ENCODE measurements at places on chromosomes 16 and 17.

DNA sequence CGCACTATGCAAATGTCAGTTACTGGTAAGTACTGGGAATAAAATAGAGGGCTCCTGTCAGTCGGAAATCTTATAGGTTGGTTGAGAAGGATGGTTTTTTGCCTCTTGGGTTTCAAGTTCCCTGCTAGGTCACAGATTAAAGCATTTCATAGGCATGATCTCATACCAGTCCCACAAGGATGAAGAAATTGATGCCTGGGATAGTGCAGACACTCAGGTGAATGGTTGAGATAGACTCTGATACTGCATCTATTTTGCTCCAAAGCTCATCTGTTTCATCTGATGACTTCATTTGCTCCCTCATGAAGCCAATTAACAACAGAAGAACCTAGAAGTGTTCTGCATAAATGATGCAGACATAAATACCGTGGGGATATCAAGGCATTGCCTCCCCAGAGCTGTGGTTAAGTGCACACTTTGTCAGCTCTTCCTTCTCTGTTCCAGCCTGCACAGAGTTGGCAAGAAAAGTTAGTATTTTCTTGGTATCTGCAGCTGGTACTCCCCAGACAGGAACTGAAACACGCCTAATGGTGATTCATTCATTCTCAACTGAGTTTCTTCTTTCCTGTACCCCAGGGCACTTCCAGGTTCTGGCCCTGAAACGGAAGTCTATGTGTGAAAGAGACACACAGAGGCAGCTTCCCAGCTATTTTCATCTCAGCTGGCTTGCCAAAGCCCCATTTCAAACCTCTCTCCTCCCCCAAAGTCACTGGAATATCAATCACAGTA, 418.3 kb upstream of the SALL1 start:
- peak; percentile 54 for ATAC-seq

DNA sequence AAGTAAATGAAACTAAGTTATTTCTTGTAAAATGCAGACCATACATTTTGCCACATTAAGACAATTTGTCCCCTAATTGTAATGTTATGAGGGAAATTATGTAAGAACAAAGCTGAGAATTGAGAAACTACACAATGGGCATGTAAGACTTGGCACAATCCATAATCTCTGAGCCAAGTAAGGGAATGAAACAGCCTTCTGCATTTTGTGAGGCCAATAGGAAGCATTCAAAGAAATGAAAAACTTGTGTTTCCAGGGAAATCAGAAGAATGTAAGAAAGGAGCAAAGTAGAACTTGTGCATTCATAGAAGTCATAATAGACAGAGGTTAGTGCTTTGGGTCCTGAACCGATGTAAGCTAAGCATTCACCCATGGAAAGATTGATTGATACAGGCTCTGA, 1.8 kb downstream of the KRTAP9-4 start:
- ATAC-seq = no peak

DNA sequence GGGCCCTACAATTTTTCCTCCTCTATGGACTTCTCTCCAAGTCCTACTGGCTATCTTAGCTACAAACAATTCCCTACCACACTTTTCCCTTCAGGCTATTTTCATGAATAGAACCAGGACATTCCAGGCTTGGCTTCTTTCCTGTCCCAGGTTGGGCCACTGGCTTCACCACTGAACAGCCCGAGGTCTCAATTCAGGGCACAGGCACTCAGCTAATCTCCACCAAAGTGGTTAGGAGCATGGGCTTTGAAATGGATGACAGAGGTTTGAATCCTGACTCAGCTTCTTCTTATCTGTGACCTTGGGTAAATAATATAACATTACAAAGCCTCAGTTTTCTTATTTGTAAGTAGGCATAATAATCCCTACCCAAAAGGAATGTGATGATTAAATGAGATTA, 50.9 kb upstream of the ZNF629 start:
- no peak for ATAC-seq

- no peak for ATAC-seq
These were observed 117.8 kb downstream of the WWOX start for GRCh38 chr16:78217276-78217675.

DNA sequence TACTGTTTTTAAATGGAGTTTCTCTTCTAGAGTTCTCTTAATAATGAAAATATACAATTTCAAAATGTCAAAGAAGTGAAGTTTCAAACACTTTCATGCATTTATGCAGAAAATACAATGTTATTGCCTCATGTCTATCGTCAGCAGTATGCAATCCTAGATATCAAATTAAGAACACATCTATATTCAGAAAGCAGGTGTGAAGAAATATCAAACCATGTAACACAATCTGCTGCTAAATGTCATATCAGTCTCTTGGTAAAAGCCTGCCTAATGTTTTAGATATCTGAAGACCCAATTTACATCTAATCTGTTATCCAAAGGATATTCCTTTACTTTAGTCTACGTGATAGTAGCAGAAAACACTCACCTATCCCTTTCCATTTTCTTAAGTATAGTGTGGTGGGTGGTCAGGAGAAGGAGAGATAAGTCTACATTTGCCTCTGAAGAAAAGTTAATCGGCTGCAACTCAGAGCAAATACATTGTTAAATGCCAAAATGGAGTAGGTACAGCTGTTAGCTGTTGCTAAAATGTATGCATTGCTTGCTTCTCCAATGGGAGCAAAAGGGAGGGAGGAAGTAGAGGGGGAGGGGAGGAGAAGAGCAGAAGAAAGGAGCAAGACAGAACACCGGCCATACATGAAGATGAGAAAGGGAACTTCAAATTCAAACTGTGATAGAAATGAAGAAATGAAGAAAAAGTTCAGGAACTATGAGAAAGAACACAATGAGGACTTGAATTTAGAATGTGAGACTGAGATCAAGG, 64.9 kb downstream of the ITFG1 start:
- ATAC-seq = no peak

DNA sequence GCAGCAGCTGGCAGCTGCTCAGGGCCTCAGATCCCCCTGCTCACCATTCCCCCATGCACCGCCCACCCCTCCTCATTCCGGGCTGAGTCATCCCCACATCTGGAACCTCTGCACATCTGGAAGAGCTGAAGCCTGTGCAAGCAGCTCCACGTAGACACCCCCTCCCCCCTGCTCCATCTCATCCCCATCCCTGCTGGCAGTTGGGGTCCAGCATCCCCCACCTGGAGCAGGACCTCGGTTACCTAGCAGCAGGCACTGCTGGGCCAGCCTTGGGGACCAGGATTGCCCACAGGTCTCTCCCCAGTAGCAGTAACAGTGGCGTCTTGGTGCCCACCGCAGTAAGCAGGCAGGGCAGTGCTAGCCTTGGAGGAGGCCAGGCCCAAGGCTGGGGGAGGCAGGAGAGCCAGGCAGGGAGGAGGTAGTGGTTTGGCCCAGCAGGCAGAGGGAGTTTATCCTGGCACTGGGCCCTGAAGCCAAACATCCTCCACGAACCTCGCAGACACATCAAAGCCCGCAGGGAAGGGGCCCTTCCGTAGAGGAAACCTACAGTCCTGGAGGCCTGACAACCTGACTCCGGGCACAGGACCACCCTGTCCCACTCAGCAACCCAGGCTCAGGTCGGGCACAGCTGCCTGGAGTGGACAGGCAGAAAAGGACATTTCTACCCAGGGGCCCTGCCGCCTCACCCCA, 7.7 kb upstream of the TMEM92 start:
- ATAC-seq = peak; percentile 74

DNA sequence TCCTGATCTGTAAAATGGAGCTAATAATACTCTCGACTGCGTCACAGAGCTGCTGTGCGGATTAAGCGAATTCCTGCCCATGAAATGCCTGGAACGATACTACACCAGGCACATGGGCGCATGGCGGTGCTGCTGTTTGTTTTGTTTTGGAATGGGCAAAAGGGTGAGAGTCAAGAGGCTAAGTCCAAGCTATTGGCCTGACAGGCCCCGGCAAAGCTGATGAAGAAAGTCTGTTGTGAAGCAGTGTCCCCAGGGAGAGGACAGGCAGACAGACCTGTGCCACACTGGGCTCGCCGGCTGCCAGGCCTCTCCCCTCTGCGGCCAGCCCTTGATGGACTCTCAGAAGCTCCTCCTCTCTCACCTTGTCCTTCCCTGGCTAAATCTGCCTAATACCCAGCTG, 31.3 kb upstream of the RASD1 start:
- ATAC-seq = no peak

DNA sequence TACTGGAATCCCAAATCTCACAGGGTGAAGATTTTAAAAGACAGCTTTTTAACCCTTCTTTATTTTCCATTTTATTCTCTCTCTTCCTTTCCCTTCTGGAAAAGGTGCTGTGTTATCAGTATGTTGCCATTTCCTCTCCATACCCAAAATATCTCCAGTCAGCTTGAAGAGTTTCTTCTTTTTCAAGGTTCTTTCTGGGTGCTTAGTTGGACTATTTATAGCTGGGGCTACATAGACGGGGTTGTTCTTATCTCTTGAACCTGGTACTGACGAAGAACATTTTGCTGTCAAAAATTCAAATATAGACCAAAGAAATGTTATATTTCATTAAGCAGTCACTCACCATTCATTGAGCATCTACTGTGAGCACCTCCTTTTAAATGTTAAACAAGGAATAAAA, 48.6 kb downstream of the IST1 start:
- no peak for ATAC-seq

GRCh38 chr16:83561876-83562275, 245.9 kb upstream of the HSBP1 start:
- ATAC-seq = no peak

DNA sequence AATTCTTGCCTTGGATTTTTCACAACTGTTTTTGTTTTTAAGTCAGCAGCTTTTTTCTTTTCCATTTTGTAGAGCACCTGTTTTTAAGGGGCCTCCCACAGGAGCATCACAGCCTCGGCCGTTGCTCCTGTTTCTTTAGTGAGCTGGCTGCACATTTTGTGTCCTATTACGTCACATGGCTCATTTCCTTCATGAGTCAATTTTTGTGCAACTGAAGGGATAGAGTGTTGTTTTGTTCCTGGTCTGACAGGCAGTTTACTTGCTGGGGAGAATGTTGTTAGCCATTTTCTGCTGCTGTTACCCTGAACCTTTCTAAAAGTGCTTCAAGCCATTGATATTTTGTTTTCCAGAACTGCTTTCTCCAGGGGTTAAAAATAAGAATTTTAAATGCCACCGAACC, 45.0 kb upstream of the CRISPLD2 start:
- ATAC-seq = no peak

GRCh38 chr17:65259696-65260485, 122.7 kb downstream of the RGS9 start:
- no peak for ATAC-seq

DNA sequence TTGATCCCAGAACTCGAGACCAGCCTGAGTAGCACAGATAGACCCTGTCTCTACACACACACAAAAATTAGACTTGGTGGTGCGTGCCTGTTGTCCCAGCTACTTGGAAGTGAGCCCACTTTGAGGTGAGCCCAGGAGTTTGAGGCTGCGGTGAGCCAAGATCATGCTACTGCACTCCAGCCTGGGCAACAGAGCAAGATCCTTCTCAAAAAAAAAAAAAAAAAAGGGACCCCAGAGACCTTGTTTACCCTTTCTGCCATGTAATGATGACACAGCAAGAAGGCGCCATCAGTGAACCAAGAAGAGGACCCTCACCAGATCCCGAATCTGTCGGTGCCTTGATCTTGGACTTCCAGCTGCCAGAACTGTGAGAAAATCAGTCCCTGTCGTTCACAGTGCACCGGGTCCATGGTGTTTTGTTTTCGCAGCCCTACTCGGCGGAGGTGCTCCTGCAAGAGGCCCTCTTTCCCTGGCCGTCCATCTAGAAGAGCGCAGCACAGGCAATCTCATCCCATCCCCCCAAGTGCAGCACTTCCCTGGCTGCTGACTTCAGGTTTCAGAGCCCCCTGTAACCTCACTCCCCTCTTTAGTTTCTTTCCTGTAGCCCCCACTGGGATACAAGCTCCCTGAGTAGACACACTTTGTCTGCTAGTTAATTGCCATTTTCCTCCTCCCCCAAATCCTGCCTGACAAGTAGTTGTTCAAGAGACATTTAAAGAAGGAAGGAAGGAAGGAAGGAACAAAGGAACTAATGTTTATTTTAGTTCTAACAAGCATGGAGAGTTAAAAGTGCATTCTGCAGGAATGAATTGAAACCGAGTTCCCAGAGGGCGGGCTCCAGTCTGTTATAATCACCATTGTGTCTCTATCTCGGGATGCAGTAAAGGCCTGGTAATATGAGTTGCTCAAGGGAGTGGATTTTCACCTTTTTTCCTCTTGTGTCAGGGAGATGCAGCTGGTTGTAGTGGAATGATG, 115.3 kb downstream of the SNX29 start:
- no peak for ATAC-seq

- ATAC-seq = peak; percentile 41
These were observed 9.4 kb upstream of the MAP2K3 start for GRCh38 chr17:21275047-21275578.

- no peak for ATAC-seq
These were observed 89.5 kb downstream of the CCDC182 start for GRCh38 chr17:57655553-57655952.

- ATAC-seq = no peak
These were observed 453.3 kb downstream of the KCNJ2 start for GRCh38 chr17:70622368-70623260.

- ATAC-seq = no peak
These were observed 156.6 kb upstream of the SDK2 start for GRCh38 chr17:73800893-73801292.

- peak; percentile 31 for ATAC-seq
These were observed 29.5 kb upstream of the GSE1 start for GRCh38 chr16:85583491-85584181.

- no peak for ATAC-seq
These were observed 4.9 kb upstream of the CDC27 start for GRCh38 chr17:47193931-47194511.

DNA sequence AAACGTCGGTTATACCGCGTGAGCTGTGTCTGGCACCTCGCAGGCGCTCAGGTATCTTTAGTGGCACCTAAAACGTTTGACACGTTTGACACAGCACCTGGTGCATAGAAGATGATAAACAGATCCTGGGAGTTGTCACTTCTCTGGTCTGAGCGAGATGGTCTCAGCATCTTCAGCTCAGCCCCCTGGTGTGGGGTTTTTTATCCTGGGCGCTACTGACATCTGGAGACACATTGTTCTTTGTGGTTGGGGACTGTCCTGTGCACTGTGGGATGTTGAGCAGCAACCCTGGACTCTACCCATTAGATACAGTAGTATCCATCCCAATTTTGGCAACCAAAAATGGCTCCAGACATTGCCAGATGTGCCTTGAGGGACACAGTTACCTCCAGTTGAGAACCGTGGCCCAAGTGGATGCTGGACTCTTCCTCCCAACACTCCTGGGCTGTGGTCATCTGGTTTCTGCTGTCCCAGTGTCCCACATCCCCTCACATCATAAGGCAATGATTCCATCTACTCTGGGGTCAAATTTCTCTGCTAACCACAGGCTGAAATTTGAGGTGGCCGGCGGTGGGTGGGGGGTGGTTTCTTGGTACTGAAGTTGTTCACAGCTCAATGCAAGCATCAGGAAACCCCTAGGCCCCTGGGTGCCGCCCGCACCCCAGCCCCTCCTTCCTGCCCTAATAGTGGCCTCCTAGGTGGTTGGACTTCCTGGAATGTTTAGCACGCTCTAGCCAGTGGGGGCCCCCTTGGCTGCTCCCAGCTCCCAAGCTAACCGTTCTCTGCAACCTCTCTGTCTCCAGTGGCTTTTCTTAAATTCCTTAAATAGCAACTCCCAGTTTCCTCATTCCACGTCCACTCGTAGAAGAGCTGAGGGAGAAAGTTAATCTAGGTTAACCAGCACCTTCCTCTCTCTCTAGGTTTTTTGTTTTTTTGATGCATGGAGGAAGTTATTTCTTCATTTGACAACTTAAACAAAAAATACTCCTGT, 124.8 kb downstream of the ABCC1 start:
- ATAC-seq = peak; percentile 97

All from SK-N-SH treated with all-trans-retinoic acid at 6 μM for 48 hours (cell line).